ENCODE measurements at places on chromosomes 5 and 9.
A peak's percentile ranks its signal among the peaks of the same experiment; 100 is the strongest.

GRCh38 chr9:1233568-1233967 lies 183.4 kb downstream of the DMRT2 start:
- DNase-seq: no peak

- no peak for DNase-seq
Measured at GRCh38 chr5:10424124-10424731, 17.5 kb upstream of the ROPN1L start.

DNA sequence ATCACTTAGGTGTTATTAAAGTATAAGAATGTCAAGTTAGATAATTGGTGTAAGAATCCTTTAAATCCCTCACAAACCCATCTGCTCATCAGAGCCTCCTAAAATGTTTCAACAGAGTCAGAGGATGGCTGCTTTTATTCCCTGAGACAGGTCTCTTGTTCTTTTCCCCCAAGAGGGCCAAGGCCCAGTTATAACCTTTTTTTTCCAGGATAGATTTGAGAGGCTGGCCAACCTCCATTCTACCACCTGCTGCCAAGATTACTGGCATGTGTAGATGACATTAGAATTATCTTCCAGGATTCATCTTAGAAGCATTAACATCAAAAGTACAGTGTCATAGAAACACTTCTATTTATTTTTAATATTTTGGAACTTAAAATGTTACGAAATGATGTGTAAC lies 305.1 kb downstream of the TRPM3 start:
- DNase-seq: no peak

DNA sequence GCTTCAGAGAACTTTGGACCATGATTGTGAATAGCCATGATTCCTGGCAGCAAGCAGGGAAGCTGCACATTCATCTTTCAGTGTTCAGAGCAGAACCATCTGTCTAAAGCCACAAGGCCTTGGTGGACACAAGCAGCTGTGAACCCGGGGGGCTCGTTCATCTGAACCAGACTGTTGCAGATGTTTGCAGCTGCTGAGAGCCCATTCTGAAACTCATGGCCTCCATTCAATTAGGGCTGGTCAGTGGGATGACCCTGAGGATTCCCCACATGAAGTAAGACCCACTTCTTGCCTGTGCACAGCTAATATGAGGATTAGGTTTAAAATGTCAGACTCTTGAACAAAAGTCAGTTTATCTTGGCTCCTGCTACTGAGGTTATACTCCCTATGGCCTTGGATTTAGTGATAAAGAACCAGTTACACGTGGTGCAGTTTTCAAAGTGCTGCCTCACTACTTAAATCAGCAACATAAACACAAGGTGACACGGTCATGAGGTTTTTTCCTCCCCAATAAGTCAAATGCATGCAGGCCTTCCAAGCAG lies 109.8 kb upstream of the IFNK start:
- no peak for DNase-seq

- no peak for DNase-seq
Measured at GRCh38 chr5:58571501-58571900, 11.4 kb upstream of the RAB3C start.

DNA sequence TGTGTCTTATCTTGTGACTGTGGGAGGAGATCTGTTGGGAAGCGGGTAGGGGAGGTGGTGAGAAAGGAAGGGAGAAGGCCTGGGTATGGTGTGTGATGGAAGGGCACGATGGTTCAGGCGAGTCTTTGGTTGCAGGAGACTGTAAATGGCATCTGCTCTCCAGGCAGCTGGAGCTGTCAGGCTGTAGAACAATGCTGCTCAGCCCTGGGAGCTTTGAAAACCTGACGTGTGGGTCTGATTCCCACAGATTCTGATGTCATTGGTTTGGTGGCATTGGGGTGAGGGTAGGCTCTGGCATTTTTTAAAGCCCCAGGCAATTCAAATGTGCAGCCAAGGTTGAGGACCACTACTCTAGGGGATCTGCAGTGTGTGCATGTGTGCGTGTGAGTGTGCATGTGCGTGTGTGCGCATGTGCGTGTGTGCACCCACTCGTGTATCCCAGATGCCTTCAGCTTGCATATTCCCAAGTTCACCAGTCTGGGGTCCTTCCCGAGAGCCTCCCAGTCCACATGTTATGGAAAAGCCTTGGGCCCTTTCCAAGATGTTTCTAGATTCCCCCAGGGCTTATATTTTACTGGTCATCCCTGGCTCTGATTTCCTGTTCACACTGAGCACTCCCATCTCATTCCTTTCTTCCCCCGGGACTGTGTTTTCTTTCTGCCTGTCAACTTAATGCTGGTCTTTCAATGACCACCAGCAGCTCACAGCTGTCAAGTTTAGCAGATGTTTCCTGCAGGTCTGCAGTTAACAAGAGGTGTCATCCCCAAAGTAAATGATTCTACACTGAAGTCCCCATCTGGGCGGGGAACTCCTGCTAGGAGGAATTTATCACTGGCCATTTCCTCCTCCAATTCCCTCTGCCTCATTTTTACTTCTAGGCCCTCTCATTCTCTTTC lies 34.0 kb downstream of the BOD1 start:
- DNase-seq: no peak

DNA sequence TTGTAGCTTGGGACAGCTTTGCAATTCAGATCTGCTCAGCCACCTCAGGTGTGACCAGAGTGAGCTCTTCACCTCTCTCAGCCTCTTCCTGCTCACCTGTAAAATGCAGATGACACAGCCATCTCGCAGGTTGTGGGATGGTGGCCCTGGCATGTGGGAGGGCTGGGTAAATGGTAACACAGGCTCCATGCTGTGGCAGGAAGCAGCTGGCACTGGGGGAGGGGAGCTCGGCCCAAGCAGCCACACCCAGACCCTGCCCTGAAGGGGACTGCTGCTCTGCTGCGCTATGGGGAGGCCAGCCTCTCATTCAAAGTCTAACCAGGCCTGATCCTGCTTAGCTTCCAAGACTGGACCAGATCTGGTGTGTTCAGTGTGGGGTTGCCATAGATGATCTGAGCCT lies 24.1 kb downstream of the PHF2 start:
- DNase-seq: peak; percentile 56

GRCh38 chr9:22033012-22033630 lies 24.0 kb upstream of the CDKN2B start:
- no peak for DNase-seq

- DNase-seq: no peak
Measured at GRCh38 chr5:138282920-138283742, 8.7 kb upstream of the GFRA3 start.

DNA sequence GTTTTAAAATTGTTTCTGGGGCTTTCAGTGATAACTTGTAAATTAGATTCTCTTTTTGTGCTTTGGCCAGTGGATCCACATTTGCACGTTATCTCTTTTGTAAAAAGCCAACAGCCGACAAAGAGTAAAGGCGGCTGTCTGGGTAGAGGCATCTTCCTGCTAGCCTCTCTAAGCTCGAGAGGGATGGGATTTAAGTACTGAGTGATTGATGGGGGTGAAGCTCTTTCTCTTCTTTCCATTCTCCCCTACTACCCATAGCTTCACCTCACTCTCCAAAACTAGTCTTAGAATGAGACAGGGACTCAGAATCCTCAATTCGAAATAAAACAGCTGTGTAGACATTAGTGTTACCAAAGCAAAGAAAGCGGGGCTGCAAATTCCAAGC lies 3.4 kb downstream of the PBX3 start:
- DNase-seq: no peak
